ENCODE measurements at places on chromosomes 6 and 20. TPM values are rescaled to one million over a fixed set of nuclear protein-coding genes. Genes with fewer than 3 reads are reported as not detected.

The OR12D3 gene
- total RNA-seq, result not detected

The CRIP3 gene
- total RNA-seq, result 10.0 TPM

The IMPG1 gene
- not detected for total RNA-seq

DNA sequence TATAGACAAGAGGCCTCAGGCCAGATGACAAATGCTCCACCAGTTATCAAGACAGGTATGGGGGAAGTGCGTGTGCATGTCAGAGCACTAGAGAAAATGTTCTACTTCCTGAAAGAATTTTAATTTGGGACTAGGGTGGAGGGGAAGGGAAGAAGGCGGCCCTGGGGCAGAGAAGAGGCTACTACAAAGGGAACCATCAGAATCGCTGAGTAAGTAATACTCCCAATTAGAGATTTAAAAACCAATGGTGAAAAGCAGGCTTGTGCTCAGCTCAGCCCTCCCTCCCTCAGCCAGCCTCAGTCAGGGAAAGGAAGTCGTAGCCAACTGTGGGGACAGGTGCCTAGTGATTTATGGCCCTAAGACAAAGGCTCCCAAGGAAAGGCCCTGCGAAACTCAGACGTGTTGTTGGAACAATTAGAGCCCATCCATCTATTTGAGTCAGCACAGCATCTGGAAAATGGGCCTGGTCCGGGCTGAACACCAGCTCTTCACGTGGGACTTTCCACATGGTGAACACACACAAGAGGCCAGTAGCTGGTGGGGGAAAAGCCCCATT is 15.0 kb upstream of the MAFB start:
- no peak for DNase-seq

DNA sequence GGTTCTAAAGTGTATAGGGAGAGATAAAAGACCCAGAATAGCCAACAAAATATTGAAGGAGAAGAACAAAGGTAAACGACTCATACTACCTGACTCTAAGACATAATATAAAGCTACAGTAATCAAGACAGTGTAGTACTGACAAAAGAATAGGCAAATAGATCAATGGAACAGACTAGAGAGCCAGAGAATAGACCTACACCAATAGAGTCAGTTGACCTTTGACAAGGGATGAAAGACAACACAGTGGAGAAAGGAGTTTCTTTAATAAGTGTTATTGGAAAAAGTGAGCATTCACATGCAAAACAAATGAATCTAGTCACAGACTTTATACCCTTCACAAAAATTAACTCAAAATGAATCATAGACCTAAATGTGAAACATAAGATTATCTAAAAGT is 96.4 kb downstream of the ISM1 start:
- DNase-seq, result no peak

- no peak for DNase-seq
Measured at GRCh38 chr20:31967830-31968249, at the start of gene XKR7. Gene XKR7, plus strand, starts transcription at chr20:31968151. Its CDS starts 25 bp downstream, at chr20:31968176.

DNA sequence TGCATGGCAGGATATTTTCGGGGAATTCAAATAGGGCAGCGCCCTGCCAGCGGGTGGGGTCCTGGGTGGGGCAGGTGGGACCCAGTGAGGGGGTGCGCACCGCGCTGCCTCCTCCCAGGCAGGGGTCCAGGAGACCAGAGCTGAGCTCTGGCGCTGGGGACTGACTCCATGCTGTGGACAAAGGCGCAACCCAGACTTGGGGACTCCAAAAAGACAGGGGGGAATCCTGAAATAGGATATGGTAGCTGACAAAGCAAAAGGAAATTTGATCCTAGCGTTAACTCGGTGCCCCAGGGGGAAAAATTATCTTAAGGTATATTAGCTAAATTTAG is 23.6 kb downstream of the TFAP2A start:
- no peak for DNase-seq

DNA sequence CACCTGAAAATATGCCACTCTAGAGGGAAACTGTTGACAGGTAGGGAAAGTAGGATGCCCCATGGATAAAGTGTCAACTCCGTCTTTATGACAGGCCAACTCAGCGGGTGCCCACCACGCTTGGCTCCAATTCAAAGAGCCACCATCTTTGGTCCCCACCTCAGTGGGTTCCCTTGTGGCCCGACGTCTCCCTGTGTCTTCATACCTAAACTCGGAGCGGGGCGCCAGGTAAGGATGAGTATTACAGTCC is 277 bp downstream of the MDC1 start:
- DNase-seq, result no peak

GRCh38 chr6:36823421-36824096 is 15.7 kb downstream of the CPNE5 start:
- no peak for DNase-seq

Data from PC-9 (cell line).